H4 (cell line): ENCODE measurements at places on chromosomes 1 and 21. TPM values are rescaled to one million over a fixed set of nuclear protein-coding genes. Genes with fewer than 3 reads are reported as not detected.

DNA sequence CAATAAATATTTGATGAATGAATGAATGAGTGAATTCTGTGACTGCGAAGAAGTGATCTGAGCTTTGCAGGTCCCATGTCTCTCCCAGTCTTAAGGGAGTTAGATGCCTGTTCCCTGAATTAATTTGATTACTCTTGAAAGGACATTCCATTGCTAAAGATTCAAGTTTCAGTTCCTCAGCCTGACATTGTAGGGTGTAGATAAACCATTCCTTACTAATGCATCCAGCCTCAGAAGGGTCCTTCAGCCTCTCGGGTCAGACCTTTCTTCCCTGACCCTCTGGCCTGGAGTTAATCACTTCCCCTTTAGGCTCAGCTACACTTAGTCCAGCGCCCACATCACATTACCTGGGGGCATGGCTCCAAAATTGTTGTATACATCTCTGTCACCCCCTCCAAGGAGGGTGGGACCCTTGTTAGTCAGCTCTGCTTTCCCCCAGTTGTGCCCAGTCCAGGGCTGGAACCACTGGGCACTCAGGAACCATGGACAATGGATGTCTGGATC, 2.6 kb downstream of the INSRR start:
- DNase-seq = no peak

DNA sequence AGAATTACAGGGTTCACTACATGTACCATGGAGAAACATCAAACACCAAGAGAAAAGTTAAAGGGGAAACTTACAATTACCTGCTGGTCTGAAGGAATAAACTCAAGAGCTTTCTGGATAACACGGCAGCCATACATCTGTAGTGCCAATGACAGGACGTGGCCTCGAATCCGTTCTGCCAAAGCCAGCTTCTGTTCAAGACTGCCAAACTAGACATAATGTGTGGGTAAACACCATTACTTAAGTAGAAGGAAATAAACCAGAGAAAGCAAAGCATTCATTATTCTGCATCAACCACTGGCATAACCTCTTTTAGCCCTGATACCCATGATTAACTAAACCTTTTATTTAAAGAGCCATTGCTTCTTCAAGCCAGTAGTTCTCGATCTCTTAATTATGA, 41.5 kb upstream of the SDC3 start:
- DNase-seq = no peak

DNA sequence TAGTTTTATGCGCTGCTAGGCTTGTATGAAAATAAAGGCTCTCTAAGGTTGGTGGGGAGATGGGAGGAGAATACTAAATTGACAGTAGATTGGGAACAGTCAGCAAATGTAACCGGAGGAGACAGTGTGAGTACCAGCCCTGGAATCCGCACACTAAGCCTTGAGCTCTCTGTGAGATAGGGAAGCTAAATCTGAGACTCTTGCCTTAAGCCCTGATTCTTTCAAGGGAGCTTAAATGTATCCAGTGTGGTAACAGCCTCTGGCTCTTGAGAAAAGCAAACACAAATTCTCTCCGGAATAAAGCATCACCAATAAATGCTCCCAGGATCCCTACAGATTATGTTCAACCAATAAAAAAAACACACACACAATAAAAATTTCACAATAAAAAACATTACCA, 33.0 kb upstream of the PDPN start:
- no peak for DNase-seq

CD1D gene
- total RNA-seq = 0.64 and 2.0 TPM in 2 replicates

DNA sequence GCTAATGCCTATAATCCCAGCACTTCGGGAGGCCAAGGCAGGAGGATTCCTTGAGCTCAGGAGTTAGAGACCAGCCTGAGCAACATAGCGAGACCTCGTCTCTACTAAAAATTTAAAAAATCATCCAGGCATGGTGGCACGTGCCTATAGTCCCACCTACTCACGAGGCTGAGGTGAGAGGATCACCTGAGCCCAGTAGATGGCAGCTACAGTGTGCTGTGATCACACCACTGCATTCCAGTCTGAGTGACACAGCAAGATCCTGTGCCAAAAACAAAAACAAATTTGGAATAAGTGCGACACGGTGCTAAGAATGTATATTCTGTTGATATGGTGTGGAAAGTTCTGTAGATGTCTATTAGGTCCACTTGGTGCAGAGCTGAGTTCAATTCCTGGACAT, 15.1 kb downstream of the USP33 start:
- DNase-seq = no peak

DNA sequence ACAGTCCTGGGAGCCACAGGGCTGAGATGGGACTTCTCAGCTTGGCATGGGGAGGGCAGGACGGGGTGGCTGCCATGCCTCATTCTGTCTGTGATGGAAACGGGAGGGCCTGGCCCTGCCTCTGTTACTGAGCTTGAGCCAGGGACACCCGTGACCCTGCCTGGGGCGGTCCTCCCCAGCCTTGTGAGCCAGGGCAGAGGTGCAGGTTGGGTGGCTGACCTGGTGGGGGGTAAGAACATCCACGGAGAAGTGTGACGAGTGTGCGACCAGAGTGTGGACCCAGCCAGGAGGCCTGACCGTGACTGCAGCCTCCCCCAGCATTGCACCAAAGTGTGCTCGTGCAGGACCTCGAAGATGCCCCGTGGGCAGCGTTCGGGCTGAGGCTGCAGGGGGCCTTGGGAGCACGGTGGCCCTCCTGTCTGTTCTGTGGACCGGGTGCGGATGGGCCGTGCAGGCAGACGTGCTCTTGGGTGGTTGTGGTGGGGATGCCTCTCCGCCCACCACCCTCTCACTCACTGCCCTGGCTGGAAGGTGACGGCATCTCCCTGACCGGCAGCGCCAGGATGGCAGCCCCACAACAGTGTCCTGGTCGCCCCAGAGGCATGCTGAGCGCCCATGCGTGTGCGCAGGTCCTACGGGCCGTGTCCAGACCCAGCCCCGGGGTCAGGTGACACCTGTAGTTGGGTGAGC, 45.4 kb downstream of the SKI start:
- no peak for DNase-seq

ROR1 gene
- total RNA-seq = 1.8 and 4.1 TPM in 2 replicates

ETNK2 gene
- total RNA-seq = 18.3 and 19.1 TPM in 2 replicates

DNA sequence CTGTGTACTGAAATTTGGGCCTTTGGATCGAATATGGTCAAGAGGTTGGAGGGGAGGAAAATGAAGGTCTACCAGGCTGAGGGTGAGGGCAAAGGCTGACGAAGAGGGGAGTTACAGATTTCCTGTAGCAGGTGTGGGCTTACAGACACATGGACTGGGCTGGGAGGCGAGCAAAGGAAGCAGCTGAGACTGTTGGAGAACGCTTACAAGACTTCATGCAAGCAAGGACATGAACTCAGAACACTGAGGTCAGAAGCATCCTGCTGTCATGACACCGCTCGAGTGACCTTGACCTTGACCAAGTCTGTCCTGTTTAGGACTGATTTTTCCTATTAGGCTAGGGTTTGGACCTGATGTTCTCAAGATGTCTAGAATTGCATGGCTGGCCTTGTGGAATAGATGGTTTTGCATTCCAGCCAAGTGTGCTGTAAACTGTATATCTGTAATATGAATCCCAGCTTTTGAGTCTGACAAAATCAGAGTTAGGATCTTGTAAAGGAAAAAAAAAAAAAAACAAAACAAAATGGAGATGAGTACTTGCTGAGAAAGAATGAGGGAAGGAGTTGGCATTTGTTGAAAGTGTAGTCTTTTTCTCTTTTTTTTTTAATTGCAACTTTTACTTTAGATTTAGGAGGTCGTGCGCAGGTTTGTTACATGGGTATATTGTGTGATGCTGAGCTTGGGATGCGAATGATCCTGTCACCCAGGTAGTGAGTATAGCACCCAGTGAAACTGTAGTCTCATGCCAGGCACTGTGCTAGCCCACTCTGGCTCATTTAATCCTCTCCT, 5.8 kb downstream of the ELF3 start:
- no peak for DNase-seq

AHDC1 gene
- 2.0 and 3.6 TPM in 2 replicates for total RNA-seq

- no peak for DNase-seq
Observed at GRCh38 chr1:98133131-98133530, 212.3 kb upstream of the DPYD start.

GRCh38 chr1:159408862-159409400, 23.1 kb upstream of the OR10J4 start:
- DNase-seq = no peak

DNA sequence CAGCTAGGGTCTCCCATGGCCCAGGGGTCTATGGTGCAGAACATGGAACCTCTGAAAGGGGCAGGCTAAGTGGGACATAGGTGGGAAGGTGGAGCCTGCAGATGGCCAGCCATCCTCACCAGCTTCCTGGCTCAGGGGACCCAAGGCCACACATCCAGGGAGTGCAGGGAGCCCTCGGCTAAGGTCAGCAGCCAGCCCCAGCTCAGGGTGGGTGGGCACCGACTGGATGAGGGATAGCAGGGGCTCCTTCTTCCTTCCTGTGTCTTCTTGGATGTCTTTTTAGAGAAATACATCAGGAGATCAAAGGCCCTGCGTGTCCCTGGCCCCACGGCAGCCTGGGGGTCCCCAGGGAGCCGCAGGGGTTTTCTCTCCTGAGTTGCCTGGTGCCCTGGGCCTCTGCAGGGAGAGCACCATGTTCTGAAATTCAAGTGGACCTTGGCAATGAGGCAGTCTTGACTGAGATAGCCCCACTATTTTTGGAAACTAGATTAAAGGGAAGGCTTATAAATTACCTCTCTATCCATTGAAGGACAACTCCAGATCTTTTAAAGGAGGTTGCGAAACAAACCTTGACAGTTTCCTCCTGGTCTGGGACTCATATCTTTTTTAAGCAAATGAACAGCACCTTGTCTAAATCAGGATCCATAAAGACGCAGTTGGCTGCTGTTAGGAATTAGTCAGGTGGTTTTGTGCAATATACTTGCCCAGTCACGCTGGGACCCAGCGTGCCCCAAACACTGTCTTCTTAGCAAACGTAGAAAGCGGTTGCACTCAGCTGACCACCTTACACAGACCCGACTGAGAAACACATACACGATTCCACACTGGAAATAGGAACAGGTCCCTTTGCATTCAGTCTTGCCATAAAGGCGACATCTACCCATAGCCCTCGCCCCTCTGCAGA, 242.3 kb downstream of the TOMM20 start:
- no peak for DNase-seq

DNA sequence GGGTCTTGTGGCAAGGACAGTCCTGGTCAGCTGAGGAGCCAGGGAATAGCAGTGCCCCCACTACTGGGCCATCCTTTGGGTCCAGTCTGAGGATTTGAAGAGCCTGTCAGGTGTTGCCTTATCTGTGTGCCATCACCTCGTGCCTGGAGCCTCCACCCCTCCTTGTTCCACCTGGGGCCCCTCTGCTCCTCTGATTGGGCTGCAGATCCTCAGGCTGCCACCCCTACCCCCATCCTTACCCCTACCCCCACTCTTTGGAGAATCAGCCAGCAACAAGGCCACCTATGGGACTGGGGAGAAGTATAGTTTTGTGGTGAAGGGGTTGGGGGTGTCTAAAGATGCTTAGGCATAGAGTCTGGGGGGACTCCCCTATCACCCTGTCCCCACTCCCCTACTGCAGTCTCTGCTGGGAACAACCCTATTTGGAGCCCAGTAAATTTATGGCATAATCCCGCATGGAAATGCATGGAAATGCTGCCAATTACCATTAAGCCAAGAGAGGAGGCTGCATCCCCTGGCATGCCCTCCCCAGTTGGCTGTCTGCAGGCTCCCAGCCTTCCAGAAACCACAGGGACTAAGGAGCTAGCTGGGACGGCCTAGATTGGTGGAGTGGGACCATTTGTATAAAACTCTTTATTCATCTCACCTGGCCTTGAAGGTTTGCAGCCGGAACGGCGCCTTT, 142.7 kb upstream of the CSF3R start:
- no peak for DNase-seq

SLC30A2 gene
- not detected in 2 replicates for total RNA-seq

DNA sequence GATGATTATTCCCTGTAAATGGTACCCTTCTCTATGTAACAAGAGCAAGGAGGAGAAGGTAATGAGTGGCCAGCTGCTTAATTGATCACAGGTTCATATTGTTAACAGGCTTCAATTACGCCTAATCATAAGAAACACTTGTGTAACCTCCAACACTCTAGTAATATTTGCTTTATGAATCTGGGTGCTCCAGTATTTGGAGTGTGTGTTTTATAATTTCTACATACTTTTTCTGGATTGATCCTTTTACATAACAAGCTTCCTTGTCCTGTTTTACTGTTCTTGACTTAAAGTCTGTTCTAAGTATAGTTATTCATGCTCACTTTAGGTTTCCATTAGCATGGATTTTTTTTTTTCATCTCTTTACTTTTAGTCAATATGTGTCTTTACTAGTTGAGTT, 984.2 kb downstream of the AMY1C start:
- no peak for DNase-seq

TSPEAR gene
- 0.08 TPM in 1 of 2 replicates, not detected in the other for total RNA-seq

GRCh38 chr21:29125191-29125590, 5.3 kb upstream of the MAP3K7CL start:
- no peak for DNase-seq

- DNase-seq = peak; percentile 4
Observed at GRCh38 chr1:90964444-90965035, 57.3 kb downstream of the ZNF644 start.

- no peak for DNase-seq
Observed at GRCh38 chr1:28243685-28244311, 7.9 kb downstream of the ATP5IF1 start.

DNA sequence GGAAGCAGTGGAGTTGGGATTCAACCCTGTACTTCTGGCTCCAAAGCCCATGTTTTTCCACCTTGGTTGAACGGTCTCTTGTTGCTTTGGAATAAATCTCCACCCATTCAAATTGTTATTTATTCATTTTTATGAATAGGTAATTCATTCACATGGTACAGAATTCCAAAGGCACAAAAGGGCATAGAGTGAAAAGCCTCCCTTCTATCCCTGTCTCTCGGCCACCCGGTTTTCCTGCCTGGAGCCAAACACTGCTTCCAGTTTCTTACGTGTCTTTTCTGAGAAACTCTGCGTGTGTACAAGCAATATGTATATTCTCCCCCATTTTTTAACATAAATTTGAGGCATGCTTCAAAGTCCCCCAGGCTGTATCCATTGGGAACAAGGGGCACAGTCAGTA, 3.9 kb downstream of the EXTL1 start:
- DNase-seq = no peak

GRCh38 chr1:18668046-18668445, 37.4 kb downstream of the PAX7 start:
- DNase-seq = no peak

- no peak for DNase-seq
Observed at GRCh38 chr1:16180291-16180824, 24.5 kb upstream of the EPHA2 start.

DNA sequence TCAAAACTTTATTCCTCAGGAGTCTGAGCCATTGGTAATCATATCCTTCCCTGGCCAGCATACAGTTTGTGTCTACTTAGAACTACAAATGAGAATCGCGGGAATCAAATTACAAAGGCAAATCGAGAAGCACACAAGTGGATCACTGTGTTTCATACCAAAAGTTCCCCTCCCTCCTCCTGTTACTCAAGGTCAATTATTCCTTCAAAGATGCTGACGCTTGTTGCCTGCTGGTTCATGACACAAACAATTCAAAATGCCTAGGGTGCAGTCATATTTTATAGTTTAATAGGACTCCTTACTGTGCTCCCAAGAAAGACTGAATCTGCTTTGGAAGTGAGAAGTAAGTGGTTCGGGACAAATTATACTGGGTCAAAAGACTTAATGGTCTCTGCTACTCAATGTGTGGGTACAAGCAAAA, 93.0 kb upstream of the PBX1 start:
- no peak for DNase-seq

- DNase-seq = peak; percentile 34
Observed at GRCh38 chr1:174998569-174999215, 1.1 kb upstream of the CACYBP start.
